NCI-H1694 treated with DMSO at 0.1 percent for 48 hours (cell line): ENCODE measurements at places on chromosomes 4 and X.

GRCh38 chr4:116058129-116058528, 944.7 kb upstream of the NDST4 start:
- DNase-seq, result no peak

DNA sequence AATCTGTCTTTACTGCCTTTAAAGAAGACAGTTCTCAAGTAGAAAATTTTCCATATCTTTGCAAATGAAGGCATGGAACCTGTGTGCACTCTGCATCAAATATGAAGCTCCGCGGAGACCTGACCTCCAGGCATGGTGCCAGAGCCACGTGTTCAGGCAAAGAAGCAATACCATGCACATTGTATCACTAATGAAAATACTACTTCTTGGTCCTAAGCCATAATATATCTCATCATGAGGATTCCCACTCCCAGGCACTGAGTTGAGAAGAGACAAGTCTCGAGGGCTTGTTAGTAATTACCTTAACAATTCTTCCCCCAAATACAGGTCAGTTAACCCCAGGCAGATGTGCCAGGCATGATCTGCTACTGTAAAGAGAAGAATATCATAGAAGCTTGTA, 56.7 kb downstream of the PCDH19 start:
- DNase-seq, result no peak

GRCh38 chrX:115642895-115643530, 82.0 kb downstream of the PLS3 start:
- peak; percentile 20 for DNase-seq

DNA sequence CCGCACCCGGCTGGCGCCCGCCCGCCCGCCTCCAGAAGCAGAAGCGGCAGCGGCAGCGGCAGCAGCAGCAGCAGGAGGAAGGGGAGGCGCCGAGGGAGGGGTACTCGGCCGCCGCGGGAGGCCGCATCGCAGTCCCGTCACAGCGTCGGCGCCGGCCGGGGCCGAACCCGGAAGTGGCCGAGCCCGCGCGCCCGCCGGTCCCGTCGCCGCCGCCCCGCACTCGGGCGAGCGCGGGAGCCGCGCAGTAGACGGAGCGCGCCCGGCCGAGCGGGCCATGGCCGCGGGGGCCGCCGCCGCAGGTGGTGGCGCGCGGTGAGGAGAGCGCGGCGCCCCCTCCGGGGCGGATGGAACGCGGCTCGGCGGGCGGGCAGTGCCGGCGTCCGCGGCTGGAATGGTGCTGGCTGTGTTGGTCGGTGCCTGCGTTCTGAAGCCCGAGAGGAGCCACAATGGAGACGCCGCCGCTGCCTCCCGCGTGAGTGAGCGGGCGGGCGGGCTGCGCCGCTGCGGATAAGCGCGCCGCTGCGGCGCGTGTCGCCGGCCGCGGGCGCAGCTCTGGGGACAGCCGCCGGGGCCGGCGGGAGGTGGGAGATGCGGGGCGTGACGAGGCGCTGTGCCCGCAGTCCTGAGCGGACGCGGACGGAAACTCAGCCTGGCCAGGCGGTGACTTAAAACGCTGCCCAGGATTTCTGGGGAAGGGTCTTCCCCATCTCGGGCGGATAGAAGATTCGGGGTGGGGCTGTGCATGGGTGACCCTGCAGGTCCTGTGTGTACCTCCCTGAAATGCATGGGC, at the start of gene KLHL2:
TSS of gene KLHL2 (plus strand) at position 131 of the 790 bp plus-strand sequence. CDS start at position 447, 316 bp downstream.
- DNase-seq, result peak; percentile 54

DNA sequence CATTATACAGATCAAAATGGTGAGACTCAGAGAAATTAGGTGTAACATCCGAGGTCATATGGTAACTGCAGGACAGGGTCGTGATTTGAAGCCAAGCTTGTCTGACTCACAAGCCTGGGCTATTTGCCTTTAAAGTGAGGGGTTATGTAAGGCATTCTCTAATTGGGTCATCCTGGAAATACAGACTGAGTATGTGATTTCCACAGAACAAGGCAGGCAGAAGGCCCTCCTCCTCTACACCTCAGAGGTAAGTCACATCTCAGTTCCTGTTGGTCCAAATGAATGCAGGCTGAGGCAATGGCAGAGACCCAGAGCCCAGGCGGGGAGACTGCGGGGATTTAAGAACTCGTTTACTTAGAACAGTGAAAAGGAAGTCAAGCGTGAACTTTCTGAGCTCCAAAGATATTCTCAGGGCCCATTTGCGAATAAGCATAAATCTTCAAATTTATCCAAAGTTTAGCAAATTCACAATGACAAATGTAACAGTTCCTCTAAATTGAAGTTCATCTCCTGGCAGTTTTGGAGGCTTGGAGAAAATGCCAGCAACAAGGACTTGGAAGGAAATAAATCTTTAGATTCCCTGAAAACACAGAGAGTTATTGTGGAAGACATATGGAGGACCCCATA, 153.3 kb downstream of the LDB2 start:
- DNase-seq, result no peak

DNA sequence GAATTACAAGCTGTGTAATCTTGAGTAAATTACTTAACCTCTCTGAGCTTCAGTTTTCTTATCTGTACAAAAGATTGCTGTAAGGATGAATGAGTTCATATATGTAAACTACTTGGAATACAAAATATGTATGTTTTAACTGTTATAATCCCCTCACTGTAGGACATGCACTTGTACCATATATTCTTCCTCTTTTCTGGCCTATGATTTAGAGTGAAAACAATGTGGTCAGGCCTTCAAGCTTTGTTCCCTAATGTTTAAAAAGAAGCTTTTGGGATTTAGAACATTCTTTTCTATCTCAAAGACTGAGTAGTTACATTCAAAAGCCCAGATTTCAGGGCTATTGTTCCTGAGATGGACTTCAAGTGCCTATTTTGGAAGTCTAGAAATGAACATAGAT, 26.7 kb upstream of the GPRIN3 start:
- DNase-seq, result no peak

DNA sequence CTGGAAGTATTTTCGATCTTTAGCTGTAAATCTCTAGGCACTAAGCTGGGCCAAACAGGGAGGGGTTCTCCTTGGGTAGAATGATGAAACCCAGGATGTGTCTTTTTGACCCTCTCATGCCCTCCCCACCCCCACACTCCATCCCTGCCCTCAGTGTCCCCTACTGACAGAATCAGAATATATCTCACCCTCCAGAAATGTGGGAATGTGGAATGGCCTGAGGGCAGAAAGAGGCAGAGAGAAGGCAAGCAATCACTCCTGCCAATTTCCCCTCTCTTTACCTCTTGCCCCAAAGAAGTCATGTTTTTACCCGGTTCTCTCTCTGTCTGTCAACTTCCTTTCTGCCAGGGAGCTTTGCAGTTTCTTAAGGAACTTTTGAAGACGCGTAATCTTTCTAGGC, 34.4 kb downstream of the RAP2C start:
- no peak for DNase-seq

GRCh38 chrX:15911734-15912550, 57.3 kb upstream of the AP1S2 start:
- peak; percentile 24 for DNase-seq

GRCh38 chr4:47500776-47501175, 15.7 kb downstream of the ATP10D start:
- no peak for DNase-seq

DNA sequence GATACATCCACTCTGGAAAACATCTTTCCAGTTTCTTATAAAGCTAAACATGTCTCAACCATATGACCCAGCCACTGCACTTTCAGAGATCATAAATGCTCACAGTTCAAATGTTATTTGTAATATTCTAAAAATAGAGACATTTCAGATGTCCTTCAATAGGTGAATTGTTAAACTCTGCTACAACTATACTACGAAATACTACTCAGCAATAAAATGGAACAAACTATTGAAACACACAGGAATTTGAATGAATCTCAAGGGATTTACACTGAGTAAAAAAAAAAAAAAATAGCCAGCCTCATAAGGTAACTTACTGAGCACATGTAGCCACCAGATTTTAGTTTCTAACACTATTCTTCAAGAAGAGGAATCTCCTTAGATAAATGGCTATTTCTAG, 253.9 kb downstream of the PCDH18 start:
- DNase-seq, result no peak

DNA sequence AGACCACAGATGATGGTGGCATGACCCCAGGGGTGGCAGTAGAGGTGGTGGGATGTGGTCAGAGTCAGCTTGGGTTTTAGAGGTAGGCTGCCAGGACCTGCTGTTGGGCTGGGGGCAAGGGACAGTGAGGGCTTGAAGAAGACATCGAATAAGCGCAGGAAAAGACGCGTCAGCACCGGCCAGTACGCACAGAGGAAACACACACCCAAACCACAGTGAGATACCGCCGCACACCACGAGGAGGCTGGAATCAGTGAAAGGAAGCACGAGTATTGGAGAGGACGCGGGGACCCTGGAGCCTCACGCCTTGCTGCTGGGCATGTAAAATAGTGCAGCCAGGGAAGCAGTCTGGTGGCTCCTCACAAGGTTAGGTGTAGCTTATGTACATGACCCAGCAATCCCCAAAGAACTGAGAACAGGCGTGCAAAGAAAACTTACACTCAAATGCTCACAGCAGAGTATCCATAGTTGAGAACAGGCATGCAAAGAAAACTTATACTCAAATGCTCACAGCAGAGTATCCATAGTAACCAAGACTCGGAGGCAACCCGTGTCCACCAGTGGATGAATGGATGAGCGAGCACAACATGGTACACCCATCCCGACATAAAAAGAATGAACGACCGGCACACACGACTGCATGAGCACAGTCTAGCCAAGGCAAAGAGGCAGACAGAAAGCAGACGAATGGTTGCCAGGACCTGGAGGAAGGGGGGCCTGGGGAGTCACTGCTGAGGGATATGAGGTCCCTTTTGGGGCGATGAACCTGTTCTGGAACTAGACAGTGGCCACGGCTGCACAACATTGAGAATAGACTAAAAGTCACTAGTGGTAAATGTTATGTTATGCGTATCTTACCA, 13.3 kb downstream of the PDZD4 start:
- DNase-seq, result no peak

GRCh38 chr4:65798498-65799127, 128.3 kb upstream of the EPHA5 start:
- peak; percentile 10 for DNase-seq

DNA sequence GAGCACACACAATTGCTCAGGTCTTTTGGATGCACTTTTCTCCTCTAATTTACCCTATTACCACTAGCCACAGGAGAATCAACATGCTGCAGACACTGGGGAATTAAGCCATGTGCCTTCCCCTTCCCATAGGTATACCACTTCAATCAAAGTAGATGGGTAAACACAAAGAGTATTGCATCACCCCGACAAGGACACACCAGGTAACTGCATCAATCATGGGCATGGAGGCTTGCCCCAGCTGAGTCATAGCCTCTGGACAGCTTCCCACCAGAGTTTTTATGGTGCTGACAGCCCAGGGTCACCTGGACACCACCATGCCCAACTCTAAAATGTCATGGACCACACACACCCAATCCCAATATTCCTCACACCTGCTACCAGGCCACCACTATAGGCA, 197.2 kb upstream of the AR start:
- no peak for DNase-seq

DNA sequence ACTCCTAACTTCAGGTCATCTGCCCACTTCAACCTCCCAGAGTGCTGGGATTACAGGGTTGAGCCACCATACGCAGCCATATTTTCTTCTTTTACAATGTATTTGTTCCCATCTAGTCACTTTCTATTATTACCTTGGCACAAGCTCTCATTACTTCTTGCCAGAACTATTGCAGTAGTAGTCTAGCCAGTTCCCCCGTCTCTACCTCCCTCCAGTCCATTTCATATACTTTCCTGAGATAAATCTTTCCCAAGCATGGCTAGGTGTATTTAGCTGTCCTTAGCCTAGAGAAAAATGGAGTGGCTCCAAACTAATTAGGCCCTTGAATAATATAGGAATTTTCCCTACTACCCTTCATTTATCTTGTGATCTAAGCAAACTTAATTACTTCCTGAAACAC, 412.2 kb downstream of the RPA4 start:
- DNase-seq, result no peak

GRCh38 chr4:8311101-8312068, 41.8 kb downstream of the HTRA3 start:
- DNase-seq, result no peak

DNA sequence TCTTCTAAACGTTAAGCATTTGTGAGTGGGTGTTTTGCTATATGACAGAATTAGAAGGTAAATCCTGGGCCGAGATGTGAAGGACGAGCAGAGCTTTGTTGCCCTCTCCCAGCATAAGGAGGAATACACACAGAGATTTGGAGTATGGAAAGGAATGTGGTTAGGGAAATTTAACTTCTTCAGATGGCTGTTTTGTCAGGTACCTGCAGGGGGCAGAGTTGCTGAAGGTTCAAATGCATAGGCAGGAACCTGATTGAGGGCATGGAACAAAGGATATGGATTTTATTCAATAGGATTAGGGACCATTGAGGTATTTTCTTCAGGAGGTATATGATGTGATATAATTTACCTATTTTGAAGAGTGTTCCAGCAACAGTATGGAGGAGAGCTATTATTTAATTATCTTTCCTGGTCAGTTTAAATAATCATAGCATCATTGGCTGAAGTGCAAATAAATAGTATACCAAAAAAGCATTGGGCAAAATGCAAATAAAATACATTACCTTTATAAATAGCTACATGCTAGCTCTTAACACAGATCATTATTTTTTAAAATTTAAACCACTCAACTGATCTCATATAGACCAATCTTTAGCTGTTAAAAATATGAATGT, 143.6 kb downstream of the SLIT2 start:
- DNase-seq, result peak; percentile 18

DNA sequence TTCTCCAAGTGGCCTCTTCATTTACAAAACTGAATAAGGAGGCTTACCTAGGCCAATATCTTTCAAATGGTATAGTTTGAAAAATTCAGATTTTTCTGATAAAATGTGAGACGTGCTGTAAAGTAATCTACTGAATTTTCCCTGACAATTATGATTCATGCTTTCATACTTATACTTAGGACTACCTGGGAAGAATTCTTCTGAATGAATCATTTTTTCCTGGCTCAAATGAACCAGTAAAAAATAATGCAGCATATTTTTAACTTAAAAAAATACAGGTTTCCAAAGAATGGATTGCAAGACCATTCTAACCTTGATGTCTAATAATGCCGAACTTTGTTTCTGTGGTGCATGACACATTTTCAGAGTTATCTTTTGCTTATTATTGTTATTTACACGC, 375.4 kb downstream of the ZNF674 start:
- DNase-seq, result no peak

- no peak for DNase-seq
These were observed 15.7 kb downstream of the PGAM4 start for GRCh38 chrX:77953708-77954107.

- DNase-seq, result no peak
These were observed 3.0 kb downstream of the NFKB1 start for GRCh38 chr4:102503831-102504786.

- no peak for DNase-seq
These were observed 101.0 kb downstream of the PAPSS1 start for GRCh38 chr4:107619066-107619465.
